ENCODE measurements at places on chromosomes 11 and 22. TPM values are rescaled to one million over a fixed set of nuclear protein-coding genes. Genes with fewer than 3 reads are reported as not detected.

The SHANK2 gene
- total RNA-seq: 6.3 TPM

The RPS19BP1 gene
- 99.7 TPM for total RNA-seq

The LARGE1 gene
- 3.7 TPM for total RNA-seq

The HTR3A gene
- not detected for total RNA-seq
